Activated naive CD8-positive, alpha-beta T cell treated with anti-CD3 and anti-CD28 coated beads, Interleukin-2, amount 10 ng/mL, durations not matched to agents 7 days and 5 days (primary cell): ENCODE measurements at places on chromosomes 1 and 21. TPM values are rescaled to one million over a fixed set of nuclear protein-coding genes. Genes with fewer than 3 reads are reported as not detected.
A peak's percentile ranks its signal among the peaks of the same experiment; 100 is the strongest.

LCK gene
- 472 TPM for total RNA-seq

CGN gene
- total RNA-seq: 0.33 TPM

GRCh38 chr1:156659988-156660751 lies 17.0 kb downstream of the NES start:
- peak; percentile 99 for DNase-seq
- no peaks in the 10 kb centered on the region for H3K36me3 ChIP-seq
- peak overlapping the region; percentile 82 for H3K4me3 ChIP-seq
- peaks cover 35% of the 10 kb centered on the region for H3K27me3 ChIP-seq
- peak overlapping the region; percentile 89 for H3K27ac ChIP-seq
- H3K4me1 ChIP-seq: peaks cover 60% of the 10 kb centered on the region

PPT1 gene
- 74.6 TPM for total RNA-seq

GRCh38 chr1:152983234-152983633 lies 647 bp upstream of the SPRR1A start:
- H3K4me3 ChIP-seq: no peak overlapping the region
- H3K4me1 ChIP-seq: no peaks in the 10 kb centered on the region
- no peaks in the 10 kb centered on the region for H3K36me3 ChIP-seq
- peaks cover 8% of the 10 kb centered on the region for H3K27me3 ChIP-seq
- DNase-seq: no peak
- no peak overlapping the region for H3K27ac ChIP-seq

SPOCD1 gene
- total RNA-seq: 0.34 TPM

DNA sequence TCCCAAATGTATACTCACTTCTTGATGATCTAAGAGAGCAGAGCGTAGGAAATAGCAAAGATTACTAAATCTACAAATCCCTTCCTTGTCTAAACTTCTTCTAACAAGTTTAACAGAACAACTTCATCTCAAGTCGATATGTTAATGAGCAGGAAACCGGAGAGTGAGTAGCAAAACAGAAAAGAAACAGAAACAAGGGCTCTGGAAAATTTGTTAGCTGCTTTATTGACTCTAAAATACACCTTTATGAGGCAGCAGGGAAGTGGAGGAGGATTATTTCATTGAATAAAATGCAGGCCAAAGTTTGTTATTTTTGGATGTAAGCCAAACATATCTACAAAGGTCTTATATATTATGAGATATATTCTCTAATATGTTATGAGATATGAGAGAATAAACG lies 192.4 kb downstream of the LRRIQ3 start:
- no peaks in the 10 kb centered on the region for H3K27me3 ChIP-seq
- H3K4me1 ChIP-seq: peaks cover 3% of the 10 kb centered on the region
- no peak overlapping the region for H3K27ac ChIP-seq
- H3K4me3 ChIP-seq: no peak overlapping the region

DNA sequence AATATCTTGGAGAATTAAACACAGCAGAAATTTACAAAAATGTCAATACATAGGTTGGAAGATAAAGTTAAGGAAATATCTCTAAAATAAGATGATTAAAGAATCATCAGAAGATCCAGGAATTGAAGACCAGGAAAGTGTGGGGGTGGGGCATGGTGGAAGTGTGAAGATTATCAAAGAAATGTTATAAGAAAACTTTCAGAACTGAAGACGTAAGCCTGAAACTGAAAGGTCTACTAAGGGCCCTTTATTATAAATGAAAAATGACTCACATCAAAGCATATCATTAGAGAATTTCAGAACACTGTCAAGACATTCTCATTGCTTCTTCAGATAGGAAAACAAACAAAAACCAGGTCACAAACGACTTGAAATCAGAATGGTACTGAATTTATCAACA lies 92.4 kb upstream of the DPT start:
- H3K27me3 ChIP-seq: no peaks in the 10 kb centered on the region
- DNase-seq: no peak
- no peak overlapping the region for H3K4me3 ChIP-seq
- H3K4me1 ChIP-seq: peaks cover 7% of the 10 kb centered on the region
- peaks cover 1% of the 10 kb centered on the region for H3K36me3 ChIP-seq
- H3K27ac ChIP-seq: no peak overlapping the region

- no peaks in the 10 kb centered on the region for H3K36me3 ChIP-seq
- H3K27me3 ChIP-seq: peaks cover 19% of the 10 kb centered on the region
- no peak overlapping the region for H3K4me3 ChIP-seq
Observed at GRCh38 chr1:32447469-32448185, 17.2 kb upstream of the ZBTB8B start.

DNA sequence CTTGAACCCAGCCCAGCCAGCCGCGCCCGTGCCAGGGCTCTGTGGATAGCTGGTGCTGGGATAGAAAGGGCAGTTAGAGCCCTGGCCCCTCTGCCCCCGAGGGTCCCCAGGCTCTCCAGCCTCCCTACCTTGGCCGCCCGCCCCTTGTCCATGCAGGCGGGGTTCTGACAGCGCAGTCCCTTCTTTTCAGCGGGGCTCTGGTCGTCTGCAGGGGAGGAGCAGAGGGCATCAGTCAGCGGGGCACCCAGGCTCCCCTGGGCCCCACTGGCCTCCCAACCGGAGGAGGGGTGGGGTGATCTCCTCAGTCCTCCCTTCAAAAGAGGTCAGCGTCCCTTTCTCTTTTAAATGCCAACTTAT lies 4.9 kb upstream of the PLEKHG5 start:
- H3K36me3 ChIP-seq: no peaks in the 10 kb centered on the region
- DNase-seq: no peak
- peaks cover 28% of the 10 kb centered on the region for H3K4me1 ChIP-seq
- no peak overlapping the region for H3K27ac ChIP-seq

ADARB1 gene
- total RNA-seq: 48.4 TPM

- no peak overlapping the region for H3K27ac ChIP-seq
- peaks cover 9% of the 10 kb centered on the region for H3K36me3 ChIP-seq
- no peak overlapping the region for H3K4me3 ChIP-seq
- no peak for DNase-seq
Observed at GRCh38 chr1:35851132-35851869, 31.7 kb upstream of the AGO1 start.

- DNase-seq: no peak
- no peaks in the 10 kb centered on the region for H3K27me3 ChIP-seq
- no peak overlapping the region for H3K27ac ChIP-seq
- H3K4me1 ChIP-seq: peaks cover 2% of the 10 kb centered on the region
Observed at GRCh38 chr1:226132728-226133503, 53.6 kb downstream of the ACBD3 start.

DNAH14 gene
- total RNA-seq: not detected

GRCh38 chr1:233105225-233105624 lies 154.8 kb downstream of the NTPCR start:
- H3K4me3 ChIP-seq: no peak overlapping the region
- no peaks in the 10 kb centered on the region for H3K27me3 ChIP-seq
- H3K36me3 ChIP-seq: peaks cover 18% of the 10 kb centered on the region
- DNase-seq: no peak
- H3K4me1 ChIP-seq: no peaks in the 10 kb centered on the region

DNA sequence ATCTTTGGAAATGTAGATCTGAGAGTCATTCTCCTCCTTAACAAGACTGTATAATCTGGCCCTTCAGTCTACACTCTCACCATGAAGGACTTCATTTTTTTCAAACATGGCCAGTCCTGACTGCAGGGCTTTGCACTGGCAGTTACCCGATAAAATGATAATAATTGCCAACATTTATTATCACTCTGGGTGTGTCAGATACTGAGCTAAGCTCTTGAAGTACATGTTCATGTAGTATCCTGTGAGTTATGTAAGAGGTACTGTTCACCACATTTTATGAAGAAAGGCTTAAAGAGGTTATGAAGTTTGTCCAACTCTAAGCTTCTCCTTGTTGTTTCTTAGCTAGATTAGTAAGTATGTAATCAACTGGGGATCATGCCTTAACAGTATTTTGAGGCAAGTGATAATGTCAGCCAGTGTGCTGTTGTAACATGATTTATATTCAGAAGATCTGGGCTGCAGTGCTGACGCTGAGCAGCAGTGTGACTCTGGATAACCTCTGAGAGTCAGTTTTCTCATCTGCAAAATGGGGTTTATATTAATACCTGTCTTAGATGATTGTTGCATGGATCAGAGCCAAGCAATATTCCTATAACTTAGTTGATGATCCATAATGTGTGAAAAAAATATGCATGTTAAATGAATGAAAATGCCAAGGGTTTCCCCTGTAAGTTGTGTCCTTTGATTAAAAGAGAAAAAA lies 42.1 kb upstream of the LEPR start:
- no peaks in the 10 kb centered on the region for H3K4me1 ChIP-seq
- no peak overlapping the region for H3K4me3 ChIP-seq
- no peaks in the 10 kb centered on the region for H3K27me3 ChIP-seq
- peaks cover 4% of the 10 kb centered on the region for H3K36me3 ChIP-seq

DNA sequence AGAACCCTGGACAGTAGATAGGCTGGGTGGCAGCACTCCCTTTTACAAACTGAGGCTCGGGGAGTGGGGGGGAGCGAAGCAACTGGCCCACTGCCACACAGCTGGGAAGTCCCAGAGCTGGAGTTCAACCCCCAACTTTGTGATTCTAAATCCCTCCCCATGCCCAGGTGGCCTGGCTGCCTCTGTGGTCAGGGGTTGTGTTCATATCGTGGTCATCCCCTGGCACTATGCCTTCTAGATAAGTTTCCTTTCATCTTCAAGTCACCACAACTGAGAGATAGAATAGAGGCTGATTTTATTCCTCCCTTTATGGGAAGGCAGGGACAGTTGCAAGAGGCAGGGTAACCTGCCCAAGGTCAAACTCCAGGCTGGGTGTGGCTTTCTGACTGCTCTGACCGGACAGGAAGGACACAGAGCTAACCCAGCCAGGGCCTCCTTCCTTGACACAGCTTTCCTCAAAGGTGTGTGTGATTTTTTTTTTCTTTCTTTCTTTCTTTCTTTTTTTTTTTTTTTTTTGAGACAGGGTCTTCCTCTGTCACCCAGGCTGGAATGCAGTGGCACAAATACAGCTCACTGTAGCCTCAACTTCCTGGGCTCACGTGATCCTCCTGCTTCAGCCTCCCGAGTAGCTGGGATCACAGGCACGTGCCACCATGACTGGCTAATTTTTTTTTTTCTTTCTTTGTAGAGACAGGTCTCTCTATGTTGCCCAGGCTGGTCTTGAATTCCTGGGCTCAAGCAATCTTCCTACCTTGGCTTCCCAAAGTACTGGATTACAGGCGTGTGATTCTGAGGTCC lies 18.4 kb upstream of the TNFRSF1B start:
- H3K27me3 ChIP-seq: no peaks in the 10 kb centered on the region
- peak overlapping the region; percentile 82 for H3K4me3 ChIP-seq
- H3K4me1 ChIP-seq: peaks cover 89% of the 10 kb centered on the region
- DNase-seq: no peak
- H3K27ac ChIP-seq: peak overlapping the region; percentile 99

GRCh38 chr1:192521734-192522133 lies 53.8 kb upstream of the RGS1 start:
- peaks cover 26% of the 10 kb centered on the region for H3K4me1 ChIP-seq
- H3K4me3 ChIP-seq: no peak overlapping the region
- H3K27ac ChIP-seq: no peak overlapping the region
- no peaks in the 10 kb centered on the region for H3K27me3 ChIP-seq
- DNase-seq: no peak

LCE1D gene
- total RNA-seq: not detected

DNA sequence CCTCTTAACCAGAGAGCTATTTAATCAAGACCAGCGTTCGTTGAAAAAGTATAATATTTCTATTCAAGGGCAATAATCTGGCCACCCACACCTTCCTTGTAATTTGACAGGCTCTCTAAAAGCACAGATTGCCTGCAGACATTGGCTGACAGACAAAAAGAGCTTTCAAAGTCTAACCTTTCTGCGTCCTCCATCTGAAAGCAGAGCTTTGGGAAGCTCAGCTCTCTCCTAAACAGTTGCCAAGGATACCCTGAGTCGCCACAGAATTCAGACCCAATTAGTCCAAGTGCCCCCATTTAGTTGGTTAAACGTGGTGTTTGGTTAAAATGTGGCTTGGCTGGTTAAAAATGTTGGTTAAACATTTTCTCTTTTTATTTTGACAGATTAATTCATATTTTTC lies 33.7 kb upstream of the PLA2G2C start:
- no peak overlapping the region for H3K27ac ChIP-seq
- H3K36me3 ChIP-seq: no peaks in the 10 kb centered on the region
- DNase-seq: no peak
- peaks cover 47% of the 10 kb centered on the region for H3K27me3 ChIP-seq
- H3K4me1 ChIP-seq: no peaks in the 10 kb centered on the region
